ENCODE measurements at places on chromosomes 12 and 14. TPM values are rescaled to one million over a fixed set of nuclear protein-coding genes. Genes with fewer than 3 reads are reported as not detected.
A peak's percentile ranks its signal among the peaks of the same experiment; 100 is the strongest.

- no peaks in the 10 kb centered on the region for H3K27me3 ChIP-seq
- H3K27ac ChIP-seq = peak overlapping the region; percentile 87
- H3K4me3 ChIP-seq = no peak overlapping the region
- peak; percentile 61 for DNase-seq
- no peaks in the 10 kb centered on the region for H3K36me3 ChIP-seq
These were observed 11.6 kb upstream of the PTPRB start for GRCh38 chr12:70648831-70649230.

GRCh38 chr12:80754274-80754673, 37.6 kb downstream of the MYF5 start:
- no peaks in the 10 kb centered on the region for H3K36me3 ChIP-seq
- no peak overlapping the region for H3K27ac ChIP-seq
- H3K4me1 ChIP-seq = peaks cover 18% of the 10 kb centered on the region
- no peaks in the 10 kb centered on the region for H3K27me3 ChIP-seq

DNA sequence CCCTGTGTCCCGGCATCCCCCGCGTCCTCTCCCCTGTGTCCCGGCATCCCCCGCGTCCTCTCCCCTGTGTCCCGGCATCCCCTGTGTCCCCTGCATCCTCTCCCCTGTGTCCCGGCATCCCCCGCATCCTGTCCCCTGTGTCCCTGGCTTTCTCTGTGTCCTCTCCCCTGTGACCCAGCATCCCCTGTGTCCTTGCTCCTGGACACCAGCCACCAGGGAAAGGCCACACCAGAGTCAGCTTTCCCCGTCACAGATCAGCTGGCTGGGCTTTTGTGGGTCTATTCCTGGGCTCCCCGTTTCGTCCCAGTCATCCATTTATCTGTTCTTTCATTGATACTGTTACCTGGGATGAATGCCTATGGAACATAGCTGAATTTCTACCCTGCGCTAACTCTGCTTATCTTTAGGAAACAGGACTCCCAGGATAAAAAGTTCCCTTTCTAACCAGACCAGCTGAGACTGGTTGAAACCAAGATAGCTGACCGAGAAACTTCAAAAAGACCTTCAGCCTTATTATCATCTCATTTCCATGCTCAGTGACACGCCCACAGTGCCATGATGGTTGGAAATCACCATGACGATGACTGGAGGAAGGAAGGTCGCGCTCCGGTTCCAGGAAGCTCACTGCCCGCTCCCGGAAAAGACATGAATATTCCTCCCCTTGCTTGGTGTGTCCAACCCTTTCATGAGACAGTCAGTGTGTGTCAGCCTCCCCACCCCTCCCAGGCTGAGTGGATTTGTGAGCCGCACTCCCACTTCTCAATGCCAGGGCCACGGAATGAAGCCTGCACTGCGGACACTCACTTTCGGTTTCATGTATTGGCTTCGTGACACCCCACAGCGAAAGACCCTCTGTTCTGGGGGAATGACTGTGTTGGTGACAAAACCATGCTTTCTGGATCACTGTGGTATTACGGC, 276.4 kb upstream of the SFSWAP start:
- no peak overlapping the region for H3K27ac ChIP-seq
- H3K4me3 ChIP-seq = no peak overlapping the region
- DNase-seq = no peak
- H3K4me1 ChIP-seq = no peaks in the 10 kb centered on the region
- H3K36me3 ChIP-seq = no peaks in the 10 kb centered on the region
- no peaks in the 10 kb centered on the region for H3K27me3 ChIP-seq

DNA sequence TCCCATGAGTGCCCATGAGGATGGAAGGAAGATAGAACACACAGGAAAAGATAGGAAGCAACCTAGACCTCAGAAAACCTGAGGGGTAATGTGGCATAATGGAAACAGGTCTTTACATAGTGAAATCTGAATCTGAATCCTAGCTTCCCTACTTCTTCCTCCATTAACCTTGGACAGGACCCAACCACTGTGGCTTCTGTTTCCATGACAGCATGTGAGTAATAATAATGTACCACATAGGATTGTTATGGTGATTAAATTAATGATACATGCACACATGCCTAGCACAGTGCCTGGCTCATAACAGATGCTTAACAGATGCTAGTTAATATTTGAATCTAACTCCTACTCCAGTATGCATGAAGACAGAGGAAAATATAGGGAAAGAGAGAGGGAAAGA, 11.2 kb downstream of the TTC9 start:
- H3K27ac ChIP-seq = no peak overlapping the region
- H3K36me3 ChIP-seq = no peaks in the 10 kb centered on the region
- peaks cover 12% of the 10 kb centered on the region for H3K27me3 ChIP-seq
- no peak overlapping the region for H3K4me3 ChIP-seq
- H3K4me1 ChIP-seq = no peaks in the 10 kb centered on the region

- H3K36me3 ChIP-seq = no peaks in the 10 kb centered on the region
- H3K4me3 ChIP-seq = no peak overlapping the region
- peaks cover 13% of the 10 kb centered on the region for H3K4me1 ChIP-seq
- H3K27me3 ChIP-seq = no peaks in the 10 kb centered on the region
These were observed 22.2 kb upstream of the PLEKHG3 start for GRCh38 chr14:64681796-64682710.

The KRT71 gene
- total RNA-seq = not detected

The WNT1 gene
- total RNA-seq = not detected

The CKB gene
- 5.1 TPM for total RNA-seq

The LHX5 gene
- not detected for total RNA-seq
